ENCODE measurements at places on chromosomes 12 and 14. TPM values are rescaled to one million over a fixed set of nuclear protein-coding genes. Genes with fewer than 3 reads are reported as not detected.
A peak's percentile ranks its signal among the peaks of the same experiment; 100 is the strongest.

The SLC17A8 gene
- not detected for total RNA-seq

The MANSC4 gene
- total RNA-seq = not detected

The EGLN3 gene
- total RNA-seq = 2.4 TPM

The RAPGEF3 gene
- total RNA-seq = 0.55 TPM

The PHETA1 gene
- total RNA-seq = 1.3 TPM

The IQSEC3 gene
- 0.46 TPM for total RNA-seq

The CCDC196 gene
- not detected for total RNA-seq

The OVCH1 gene
- not detected for total RNA-seq

The SLC2A3 gene
- 117 TPM for total RNA-seq

DNA sequence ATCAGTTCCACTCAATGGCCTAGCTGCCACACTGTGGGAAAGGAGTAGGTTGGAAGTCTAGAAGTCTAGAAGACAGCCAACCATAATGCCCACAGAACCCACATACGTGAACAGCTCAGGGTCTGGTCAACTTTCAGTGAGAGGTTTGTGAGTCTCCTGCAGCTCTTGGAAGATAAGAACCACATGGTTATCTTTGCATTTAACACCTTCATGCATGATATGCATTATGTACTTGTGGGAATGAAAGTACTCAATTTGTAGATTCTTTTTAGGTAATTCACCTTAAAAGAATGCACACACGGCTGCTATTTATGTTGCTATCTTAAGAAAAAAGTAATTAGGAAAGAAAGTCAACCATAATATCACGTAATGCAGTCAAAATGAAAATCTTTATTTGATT, 126.7 kb downstream of the ESRRB start:
- no peak for DNase-seq

DNA sequence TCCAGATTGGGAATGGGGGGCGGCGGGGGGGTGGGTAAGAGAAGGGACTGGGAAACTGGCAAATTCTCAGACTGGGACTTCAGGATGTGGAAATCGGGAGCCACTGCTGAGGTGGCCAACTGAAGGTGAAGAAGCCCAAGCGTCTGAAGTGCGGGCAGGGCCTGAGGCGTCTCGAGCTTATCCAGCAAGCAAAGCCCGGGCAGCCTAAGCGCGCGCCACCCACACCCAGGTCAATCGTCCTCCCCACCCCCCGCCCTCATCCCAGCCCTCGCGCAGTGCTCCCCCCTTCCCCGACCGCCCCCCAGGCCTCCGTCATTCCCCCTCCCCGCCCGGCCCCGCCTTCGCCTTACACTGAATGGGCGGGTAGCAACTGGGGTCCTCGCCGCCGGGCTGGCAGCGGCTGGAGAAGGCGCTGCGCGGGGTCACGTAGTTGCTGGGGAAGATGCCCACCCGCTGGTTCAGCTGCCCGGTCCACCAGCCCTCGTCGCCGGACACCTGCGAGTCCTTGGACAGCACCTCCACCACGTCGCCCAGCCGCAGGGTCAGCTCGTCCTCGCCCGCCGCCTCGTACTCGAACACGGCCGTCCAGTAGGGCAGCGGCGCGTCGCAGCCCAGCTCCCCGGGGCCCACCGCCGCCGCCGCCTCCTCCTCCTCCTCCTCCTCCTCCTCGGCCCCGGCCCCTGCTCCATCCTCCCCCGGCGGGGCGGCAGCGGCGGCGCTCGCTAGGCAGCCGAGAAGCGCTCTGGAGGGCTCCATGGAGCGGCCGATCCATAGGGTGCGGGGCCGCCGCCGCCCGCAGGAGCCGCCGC, 693 bp downstream of the MAP3K9 start:
- peak; percentile 33 for DNase-seq

DNA sequence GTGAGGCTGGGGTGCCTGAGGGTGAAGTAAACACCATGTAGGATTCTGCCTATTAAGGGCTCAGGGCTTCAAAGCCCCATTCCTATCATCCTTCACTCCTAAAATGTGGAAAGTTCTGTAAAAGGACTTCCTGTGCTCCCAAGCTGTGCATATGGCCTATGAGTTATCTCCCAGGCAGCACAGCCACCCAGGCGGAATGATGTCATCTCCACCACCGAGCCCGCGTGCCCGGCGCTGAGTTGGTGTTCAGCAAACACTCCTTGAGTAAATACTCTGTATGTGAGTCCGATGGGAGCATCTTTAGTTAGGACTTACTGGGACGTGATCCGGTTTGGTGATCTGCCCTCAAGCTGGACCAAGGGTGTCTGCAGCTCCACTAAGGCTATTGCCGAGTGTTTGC, 437.3 kb downstream of the MED13L start:
- no peak for DNase-seq

DNA sequence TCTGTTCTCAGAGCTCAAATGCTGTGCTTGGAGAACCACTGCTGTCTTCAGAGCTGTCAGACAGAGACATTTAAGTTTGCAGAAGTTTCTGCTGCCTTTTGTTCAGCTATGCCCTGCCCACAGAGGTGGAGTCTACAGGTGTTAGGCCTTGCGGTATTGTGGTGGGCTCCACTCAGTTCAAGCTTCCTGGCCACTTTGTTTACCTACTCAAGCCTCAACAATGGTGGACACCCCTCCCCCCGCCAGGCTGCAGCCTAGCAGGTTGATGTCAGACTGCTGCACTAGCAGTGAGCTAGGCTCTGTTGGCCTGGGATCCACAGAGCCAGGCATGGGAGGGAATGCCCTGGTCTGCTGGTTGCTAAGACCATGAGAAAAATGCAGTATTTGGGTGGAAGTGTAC, 323.8 kb downstream of the BCAT1 start:
- no peak for DNase-seq

GRCh38 chr12:15194456-15195368, 26.5 kb downstream of the RERG start:
- no peak for DNase-seq

DNA sequence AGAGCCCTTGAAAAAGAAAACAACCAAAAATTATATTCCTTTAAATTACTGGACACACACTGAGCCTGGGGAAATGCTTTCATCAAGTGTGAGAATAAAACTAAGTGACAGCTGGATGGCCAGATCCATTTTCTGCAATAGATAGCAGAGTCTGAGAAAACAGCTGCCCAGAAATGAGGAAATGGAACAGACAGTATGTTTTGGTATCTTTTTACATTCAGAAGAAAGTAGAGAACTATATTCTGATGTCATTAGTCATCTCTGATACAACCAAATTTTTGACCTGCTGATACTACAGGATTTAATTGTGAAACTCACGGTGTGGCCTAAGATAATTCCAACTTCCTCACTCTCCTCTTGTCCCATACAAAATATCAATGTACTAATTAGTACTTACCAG, 78.2 kb downstream of the HMGA2 start:
- no peak for DNase-seq

GRCh38 chr14:104477117-104477623, 102.4 kb upstream of the C14orf180 start:
- DNase-seq = no peak

DNA sequence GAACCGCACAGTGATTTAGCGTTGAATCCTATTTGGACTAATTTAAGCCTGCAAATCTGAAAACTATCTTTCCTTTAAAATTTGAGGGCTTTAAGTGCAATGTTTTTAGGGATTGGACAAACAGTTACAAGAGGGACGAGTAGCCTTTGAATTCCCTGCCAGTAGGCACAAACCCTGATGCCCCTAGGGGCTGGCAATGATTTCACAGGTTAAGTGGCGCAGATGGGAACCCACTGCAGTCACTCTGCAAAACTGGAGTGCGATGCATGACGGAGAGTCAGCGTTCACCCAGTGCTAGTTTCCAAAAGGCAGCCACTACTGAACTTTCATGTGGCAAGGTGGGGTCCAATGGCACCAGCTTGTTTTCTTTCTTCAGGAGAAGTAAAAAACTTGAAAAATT, 99.4 kb upstream of the FRMD6 start:
- DNase-seq = no peak

GRCh38 chr12:113862590-113863454, 103.3 kb downstream of the RBM19 start:
- DNase-seq = no peak

DNA sequence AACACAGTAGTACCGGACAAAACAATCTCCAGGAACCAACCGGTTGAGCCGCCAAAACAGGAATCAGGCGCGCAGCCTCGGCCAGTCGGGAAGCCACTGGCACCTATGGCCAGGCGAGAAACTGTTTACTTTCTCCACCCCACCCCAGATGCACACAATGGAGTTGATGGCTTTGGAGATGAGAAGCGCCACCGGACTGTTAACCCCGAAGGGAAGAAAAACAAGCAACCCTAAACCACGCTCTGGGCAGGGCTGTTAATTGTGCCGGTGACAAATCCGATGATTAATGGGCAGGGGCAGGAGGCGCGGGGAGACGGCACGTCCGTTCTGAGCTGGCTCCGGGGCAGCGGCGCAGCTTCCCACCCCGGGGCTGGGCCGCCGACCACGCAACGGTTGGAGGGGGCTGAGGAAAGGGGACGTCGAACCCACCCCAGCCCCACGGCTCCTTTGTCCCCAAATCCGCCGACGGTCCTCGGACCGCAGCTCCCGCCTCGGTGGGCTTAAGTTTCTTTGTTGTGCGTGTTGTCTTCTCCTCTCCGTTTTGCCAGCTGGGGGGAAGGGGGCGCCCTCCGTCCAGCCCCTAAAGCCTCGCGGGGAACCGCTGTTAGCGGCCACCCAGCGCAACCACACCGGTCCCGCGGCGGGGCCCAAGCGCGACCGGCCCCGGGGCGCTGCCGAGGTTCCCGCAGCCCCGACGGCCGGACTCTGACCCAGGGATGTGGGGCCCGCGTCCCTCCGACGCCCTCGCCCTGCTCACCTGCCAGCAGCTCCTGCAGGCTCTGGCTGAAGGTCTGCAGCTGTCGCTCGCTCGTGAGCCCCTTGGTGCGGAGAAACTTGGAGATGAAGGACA, 790 bp downstream of the BTG1 start:
- DNase-seq = peak; percentile 55

DNA sequence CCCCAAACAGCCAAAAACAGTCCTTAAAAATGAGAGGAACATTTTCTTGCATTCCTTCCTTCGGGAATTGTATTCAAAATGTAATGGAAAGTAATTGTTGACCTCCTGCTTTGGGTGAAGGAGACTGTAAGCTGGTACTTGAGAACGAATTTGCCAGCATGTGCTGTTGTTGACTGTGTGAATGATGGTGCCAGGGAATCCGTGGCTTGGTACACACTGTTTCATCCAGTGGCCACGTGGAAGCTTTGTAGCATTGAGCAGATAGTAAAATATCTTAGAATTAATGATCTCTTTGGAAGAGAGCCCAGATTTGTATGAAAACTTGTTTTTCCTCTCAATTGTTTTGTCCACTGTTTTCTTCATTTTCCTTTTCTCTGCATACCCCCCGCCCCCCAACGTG, 1.7 kb downstream of the ASCL4 start:
- no peak for DNase-seq

- DNase-seq = no peak
These were observed 394.7 kb upstream of the NOVA1 start for GRCh38 chr14:26992403-26993115.

GRCh38 chr12:117695956-117696355, 272.8 kb downstream of the KSR2 start:
- no peak for DNase-seq

GRCh38 chr14:67680121-67680602, 5.7 kb upstream of the VTI1B start:
- DNase-seq = no peak

- peak; percentile 73 for DNase-seq
These were observed 10.4 kb downstream of the OTUB2 start for GRCh38 chr14:94036313-94037167.

GRCh38 chr12:123559468-123559867, 24.9 kb upstream of the TMED2 start:
- no peak for DNase-seq

GRCh38 chr12:55732288-55732687, 3.5 kb upstream of the CD63 start:
- no peak for DNase-seq

- DNase-seq = no peak
These were observed 8.3 kb downstream of the KRT80 start for GRCh38 chr12:52183544-52183910.

GRCh38 chr14:56181681-56182085, 63.5 kb downstream of the PELI2 start:
- no peak for DNase-seq

- DNase-seq = no peak
These were observed 13.6 kb downstream of the PACS2 start for GRCh38 chr14:105328070-105328677.

GRCh38 chr12:23099604-23100003, 474.6 kb downstream of the ETNK1 start:
- DNase-seq = no peak

GRCh38 chr14:31266437-31267331, 59.1 kb upstream of the HECTD1 start:
- DNase-seq = no peak

GRCh38 chr14:69408331-69408960, 10.0 kb downstream of the SLC39A9 start:
- DNase-seq = no peak

DNA sequence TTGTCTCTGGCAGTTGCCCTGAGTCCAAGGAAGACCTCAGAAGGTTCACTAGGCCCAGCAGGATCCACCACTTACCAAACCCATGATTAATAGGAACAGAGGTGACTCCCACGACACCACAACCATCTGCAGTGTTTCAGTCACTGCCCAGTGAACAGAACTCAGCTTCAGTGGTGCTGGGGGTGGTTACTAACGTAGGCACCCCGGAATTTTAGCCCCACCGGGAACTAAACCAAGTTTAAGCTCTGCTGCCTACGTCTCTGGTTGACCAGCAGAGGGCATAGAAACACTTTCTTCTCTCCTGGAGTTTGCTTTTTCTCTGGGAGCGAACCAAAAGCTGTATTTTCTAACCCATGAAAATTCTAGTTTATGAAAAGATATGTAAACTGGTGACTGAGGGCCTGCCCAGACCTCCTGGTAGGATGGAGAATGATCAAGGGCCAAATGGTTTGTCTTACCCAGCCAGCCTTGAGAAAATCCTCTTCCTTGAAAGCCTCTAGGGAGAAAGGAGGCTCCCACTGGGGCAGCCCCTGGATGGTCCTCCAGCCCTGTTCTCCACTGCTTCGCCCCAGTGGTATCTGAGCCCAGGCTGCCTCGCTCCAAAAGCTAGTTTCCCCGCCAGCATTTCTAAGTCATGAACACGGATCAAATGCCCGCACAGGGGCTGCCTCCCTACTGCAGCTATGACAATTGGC, 379.8 kb downstream of the DPF3 start:
- DNase-seq = no peak

GRCh38 chr14:67636361-67636919, 16.7 kb downstream of the ARG2 start:
- DNase-seq = no peak

DNA sequence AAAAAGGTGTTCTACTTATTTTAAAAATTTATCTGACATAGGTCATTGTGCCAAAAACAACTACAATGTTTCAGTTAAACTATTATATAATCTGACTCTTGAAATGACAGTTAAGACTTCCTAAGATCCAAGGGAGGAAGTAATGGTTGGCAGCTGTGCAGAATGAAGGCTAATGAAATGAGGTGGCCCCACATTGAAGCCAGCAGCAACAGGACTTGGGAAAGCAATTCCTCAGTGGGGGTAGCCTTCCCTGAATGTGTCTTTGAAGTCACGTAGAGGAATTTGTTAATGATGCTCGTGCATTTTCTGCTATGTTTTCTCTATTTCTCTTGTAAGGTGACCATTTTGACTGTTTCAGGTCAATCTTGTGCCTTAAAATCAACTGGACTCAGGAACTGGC, 162.4 kb upstream of the DAAM1 start:
- DNase-seq = no peak

- no peak for DNase-seq
These were observed 126.6 kb downstream of the SCARB1 start for GRCh38 chr12:124737040-124737419.

Measured in activated T-cell treated with anti-CD3 and anti-CD28 coated beads, Interleukin-2, amount 50 U/mL, for 4 hours (primary cell).